ENCODE measurements at places on chromosomes 6 and 20.

GRCh38 chr6:36924131-36924530 is 30.4 kb upstream of the PI16 start:
- no peak for DNase-seq

DNA sequence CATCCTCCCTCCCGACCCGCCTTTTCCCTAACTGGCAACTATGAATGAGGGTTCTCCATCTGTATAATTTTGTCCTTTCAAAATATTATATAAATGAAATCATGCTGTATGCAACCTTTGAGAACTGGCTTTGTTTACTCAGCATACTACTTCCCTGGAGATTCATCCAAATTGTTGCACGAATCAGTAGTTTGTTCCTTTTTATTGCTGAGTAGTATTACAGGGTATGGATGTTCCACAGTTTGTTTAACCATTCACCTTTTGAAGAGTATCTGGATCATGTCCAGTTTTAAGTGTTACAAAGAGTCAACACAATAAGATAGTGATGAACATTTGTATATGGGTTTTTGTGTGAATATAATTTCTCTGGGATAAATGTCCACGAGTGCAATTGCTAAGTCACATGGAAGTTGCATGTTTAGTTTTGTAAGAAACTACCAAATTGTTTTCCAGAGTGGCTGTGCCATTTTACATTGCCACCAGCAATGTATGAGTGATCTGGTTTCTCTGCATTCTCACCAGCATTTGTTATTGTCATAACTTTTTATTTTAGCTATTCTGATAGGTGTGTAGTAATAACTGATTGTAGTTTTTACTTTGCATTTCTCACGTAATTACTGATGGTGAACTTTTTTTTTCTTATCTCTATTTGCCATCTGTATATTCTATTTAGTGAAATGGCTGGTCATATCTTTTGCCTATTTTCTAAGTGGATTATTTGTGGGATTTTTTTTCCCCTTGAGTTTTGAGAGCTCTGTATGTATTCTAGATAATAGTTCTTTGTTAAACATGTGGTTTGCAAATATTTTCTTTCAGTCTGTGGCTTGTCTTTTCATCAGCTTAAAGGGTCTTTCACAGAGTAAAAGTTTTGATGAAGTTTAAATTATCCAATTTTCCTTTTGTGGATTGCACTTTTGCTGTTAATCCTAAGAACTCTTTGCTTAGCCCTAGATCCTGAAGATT is 14.4 kb upstream of the RNF24 start:
- no peak for DNase-seq

GRCh38 chr20:61638802-61639585 is 386.9 kb downstream of the CDH4 start:
- no peak for DNase-seq

DNA sequence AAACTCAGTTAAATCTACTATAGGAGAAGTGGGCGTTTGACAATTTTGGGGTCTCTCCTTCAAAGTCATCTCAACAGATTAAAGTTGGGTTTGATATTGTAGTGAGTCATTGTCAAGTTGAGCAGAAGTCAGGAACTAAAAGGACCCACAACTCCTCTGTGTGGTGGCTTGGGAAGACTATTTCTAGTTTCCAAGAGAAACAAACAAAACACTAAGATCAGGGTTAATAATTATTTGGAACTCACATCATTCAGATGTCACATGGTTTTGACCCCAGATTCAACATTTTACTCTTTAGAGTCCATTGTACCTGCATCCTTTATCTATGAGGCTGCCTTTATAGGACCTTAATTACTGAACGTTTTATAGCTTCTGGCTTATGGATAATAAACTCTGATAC is 45.3 kb upstream of the TINAG start:
- DNase-seq: no peak

GRCh38 chr6:140731741-140732140 is 1357.3 kb upstream of the CITED2 start:
- DNase-seq: no peak

GRCh38 chr6:105402939-105403935 is at the start of gene PREP:
Gene PREP (minus strand): TSS chr6:105403082. CDS start chr6:105402891, 191 bp downstream.
- peak; percentile 65 for DNase-seq

DNA sequence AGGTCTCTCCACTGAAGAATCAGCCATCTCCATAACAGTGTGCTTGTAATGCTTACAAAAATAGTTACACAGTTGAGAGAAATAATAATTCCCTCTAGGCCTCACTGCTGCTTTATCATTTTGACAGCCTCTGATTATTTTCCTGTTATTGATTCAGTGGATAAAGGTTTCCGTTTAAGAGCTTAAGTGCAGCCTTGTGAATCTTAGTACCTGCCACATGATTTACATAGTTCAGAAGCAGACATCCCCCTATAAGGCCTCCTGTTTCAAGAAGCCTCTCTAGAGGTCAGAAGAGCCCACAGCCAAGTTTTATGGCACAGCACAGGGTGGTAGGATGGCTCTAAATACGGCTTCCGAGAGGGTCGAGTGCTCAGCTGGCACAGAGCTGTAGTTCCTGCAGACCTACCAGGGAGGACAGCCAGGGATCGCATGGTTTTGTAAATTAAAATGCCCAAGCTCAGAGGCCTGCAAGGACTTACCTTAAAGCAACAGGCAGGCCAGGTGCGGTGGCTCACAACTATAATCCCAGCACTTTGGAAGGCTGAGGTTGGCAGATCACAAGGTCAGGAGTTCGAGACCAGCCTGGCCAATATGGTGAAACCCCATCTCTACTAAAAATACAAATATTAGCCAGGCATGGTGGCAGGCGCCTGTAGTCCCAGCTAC is 17.6 kb upstream of the PYGB start:
- DNase-seq: peak; percentile 49

GRCh38 chr6:108403236-108403635 is 108.4 kb downstream of the AFG1L start:
- DNase-seq: no peak

DNA sequence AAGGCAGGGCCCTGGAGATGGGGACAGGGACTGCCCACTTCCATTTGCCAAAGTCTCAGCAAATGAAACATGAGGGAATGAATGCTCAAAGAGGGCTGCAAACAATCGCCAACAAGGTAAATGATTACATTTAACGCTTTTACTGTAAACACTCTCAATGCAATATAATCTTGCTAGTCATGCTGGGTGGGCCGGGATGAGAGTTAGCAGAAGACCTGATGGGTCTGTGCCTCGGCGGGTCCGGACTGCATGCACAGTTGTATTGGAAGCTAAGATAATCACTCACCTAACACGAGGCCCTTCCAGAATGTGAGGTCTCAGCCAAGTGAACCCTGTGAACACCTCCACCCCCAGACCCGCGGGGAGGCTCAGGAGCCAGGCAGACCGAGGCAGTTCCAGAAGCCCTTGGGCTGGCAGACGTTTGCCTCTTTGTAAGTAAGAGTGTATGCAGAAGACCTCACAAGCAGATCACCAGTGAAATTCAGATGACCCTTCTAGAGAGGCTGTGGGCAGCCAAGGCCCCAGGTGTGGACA is 4.7 kb upstream of the SLCO4A1 start:
- DNase-seq: no peak

GRCh38 chr6:35305117-35305516 is 7.5 kb downstream of the DEF6 start:
- no peak for DNase-seq

DNA sequence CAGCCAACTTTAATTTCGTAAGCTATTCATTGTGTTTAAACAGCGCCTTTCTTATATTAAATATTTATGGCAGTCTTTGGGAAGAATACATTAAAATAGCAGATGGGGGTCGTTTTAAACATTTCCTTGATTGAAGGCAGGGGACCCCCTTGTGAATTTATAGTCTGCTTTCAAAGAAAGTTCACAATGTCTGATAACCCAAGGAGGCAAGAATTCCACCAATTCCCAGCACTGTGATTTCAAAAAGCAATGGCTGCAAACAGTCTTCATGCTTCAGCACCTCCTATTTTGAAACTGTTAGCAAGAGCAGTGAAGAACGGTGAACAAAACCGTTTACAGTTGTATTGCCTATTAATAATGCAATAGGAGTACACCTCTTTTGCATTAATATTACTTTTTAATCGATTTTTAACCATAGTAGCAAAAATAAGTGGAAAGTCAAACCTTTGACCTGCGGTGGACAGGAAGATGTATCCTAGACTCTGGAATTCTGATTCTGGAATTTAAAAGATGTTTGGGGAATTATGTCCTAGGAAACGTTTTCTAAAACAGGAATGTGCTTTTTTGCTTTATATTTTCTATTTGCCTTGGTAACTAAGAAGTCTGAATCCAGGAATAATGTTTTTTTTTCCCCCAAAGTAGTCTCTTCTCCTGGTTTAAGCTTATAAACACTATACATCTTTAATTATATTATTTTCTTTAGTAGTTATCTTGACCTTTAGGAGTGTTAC is 393.0 kb downstream of the CDKAL1 start:
- no peak for DNase-seq

GRCh38 chr6:149867876-149868640 is 3.9 kb upstream of the LRP11 start:
- DNase-seq: no peak

DNA sequence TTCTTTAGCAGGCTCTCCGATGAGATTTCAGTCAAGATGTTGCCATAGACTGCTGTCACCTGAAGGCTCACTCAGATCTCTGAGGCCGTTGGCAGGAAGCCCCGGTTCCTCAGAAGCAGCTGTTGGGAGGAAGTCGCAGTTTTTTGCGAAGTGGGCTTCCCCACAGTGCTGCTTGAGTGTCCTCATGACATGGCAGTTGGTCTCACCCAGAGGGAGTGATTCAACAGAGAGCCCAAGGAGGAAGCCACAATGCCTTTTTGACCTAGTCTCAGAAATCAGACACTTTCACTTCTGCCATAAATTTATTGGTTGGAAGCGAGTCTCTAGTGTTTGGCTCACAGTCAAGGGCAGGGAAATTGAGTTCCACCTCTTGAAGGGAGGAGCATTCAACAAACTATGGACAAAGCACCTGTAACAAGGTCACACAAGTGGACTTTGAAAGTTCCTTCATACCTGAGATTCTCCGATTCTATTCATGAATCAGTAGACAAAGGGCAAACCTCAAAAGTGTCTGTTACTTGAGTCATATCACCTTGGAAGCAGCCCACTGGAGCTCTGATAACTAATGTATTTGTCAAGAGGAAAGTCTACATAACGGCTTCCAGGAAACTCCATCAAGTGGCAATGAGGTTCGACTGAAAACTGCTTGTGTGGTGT is 208.3 kb downstream of the TASP1 start:
- no peak for DNase-seq

DNA sequence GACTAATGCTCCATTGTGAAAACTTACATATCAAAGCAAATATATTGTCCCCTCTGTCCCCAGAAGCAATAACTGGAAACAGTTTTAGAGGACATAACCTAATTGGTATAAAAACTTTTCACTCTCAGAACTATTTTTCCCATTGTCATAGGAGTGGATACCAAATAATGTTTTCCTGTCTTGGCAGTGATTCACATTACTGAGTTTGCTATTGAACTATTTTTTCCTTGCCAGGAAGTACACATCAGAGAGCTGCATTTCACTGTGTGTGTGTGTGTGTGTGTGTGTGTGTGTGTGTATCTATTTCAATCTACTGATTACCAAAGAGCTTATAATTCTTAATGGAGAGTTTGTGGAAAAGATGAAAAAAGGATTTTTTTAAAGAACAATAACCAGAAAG is 45.4 kb downstream of the AKAP12 start:
- DNase-seq: no peak

- DNase-seq: no peak
Measured at GRCh38 chr20:16749573-16749972, 1.4 kb downstream of the OTOR start.

DNA sequence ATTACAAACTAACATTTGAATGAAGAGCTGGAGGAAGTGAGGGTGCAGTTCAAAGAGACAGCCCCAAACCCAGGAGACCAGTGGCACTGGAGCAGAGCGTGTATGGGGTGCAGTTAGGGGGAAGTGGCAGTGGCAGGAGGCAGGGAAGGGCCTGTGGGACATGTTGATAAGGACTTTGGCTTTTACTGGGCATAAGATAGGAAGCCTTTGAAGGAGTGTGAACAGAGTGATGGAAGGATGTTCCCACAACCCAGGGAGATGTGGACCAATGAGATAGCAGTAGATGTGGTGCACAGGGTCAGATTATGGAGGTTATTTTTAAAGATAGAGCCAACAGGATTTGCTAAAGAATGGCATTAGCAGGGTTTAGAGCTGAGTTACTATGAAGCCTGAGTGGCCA is 56.4 kb downstream of the AIG1 start:
- no peak for DNase-seq

GRCh38 chr6:145071836-145072235 is 663.5 kb downstream of the EPM2A start:
- no peak for DNase-seq

- no peak for DNase-seq
Measured at GRCh38 chr20:37220731-37221130, 40.9 kb downstream of the GHRH start.

GRCh38 chr6:113169484-113169883 is 687.7 kb upstream of the MARCKS start:
- no peak for DNase-seq

- no peak for DNase-seq
Measured at GRCh38 chr6:11902527-11902926, 109.6 kb upstream of the HIVEP1 start.

DNA sequence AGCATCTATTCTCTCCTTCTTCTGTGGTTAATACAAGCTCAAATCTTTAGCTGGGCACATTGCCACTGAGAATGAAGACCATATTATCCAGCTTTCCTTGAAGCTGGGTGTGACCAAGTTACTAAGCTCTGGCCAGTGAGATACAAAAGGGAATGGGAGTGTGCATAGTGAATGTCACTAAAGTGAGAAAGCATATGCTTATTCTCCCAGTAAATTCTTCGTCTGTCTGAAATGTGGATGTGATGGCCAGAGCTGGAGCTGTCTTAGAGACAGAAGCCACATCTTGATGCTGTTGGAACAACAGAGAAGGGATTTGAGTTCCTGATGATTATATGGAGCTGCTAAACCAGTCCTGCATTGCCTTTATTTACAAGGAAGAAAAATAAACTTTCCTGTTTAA is 60.1 kb downstream of the SESN1 start:
- no peak for DNase-seq

DNA sequence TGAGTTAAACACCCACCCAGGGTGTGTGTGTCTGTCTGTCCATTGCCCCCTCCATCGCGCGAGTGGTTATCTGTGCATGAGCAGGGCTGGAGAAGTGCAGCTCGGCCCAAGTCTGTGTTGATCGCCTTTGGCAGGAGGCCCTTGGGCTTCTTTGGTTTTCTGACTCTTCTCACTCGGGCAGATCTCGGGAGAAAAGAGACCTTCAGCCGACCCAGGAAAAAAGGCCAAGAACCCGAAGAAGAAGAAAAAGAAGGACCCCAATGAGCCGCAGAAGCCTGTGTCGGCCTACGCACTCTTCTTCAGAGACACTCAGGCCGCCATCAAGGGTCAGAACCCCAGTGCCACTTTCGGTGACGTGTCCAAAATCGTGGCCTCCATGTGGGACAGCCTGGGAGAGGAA is 132.9 kb downstream of the JPH2 start:
- DNase-seq: no peak

- no peak for DNase-seq
Measured at GRCh38 chr20:20039752-20040387, 12.4 kb downstream of the CRNKL1 start.

- no peak for DNase-seq
Measured at GRCh38 chr6:140082867-140083297, 708.4 kb upstream of the CITED2 start.

All from DMS79 (cell line).